GM13977 (cell line): ENCODE measurements at places on chromosomes 12 and 14.

GRCh38 chr14:19947413-19948090 is 16.8 kb downstream of the OR4K1 start:
- DNase-seq, result no peak

- no peak for DNase-seq
Measured at GRCh38 chr14:24235804-24236688, 3.3 kb downstream of the GMPR2 start.

- no peak for DNase-seq
Measured at GRCh38 chr14:30357791-30358190, 201.2 kb upstream of the G2E3 start.

- DNase-seq, result no peak
Measured at GRCh38 chr12:118783703-118784102, 197.6 kb upstream of the SRRM4 start.

DNA sequence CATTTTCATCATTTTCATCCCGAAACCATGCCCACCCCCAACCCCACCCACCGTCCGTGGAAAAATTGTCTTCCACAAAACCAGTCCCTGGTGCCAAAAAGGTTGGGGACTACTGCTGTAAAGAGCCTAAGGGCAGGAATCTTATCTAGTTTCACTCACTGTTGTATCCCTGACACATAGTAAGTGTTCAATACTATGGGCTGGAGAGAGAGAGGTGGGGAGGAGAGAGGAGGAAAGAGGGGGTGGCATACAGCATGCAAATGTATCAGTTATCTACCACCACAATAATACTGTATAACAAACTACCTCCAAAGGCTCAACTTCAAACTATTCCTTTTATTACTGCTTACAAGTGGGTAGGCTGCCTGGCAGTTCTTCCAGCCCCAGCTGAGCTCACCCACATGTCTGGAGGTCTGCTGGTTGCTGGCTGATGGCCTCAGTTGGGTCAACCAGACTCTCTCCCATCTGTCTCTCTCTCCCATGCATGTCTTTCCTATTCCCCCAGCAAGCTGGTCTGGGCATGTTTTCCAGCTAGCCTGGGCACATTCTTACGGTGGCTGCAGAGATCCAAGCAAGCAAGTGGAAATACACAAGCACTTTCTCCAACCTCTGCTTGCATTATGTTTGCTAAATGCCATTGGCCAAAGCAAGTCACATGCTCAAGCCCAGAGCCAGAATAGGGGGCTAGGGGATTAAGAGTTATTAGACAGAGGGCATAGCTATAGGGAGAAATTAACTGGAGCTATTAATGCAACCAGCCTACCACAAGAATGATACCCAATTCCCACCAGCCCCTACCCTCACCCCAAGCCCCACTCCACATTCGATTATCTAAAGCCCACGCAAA is 31.6 kb upstream of the FICD start:
- no peak for DNase-seq

DNA sequence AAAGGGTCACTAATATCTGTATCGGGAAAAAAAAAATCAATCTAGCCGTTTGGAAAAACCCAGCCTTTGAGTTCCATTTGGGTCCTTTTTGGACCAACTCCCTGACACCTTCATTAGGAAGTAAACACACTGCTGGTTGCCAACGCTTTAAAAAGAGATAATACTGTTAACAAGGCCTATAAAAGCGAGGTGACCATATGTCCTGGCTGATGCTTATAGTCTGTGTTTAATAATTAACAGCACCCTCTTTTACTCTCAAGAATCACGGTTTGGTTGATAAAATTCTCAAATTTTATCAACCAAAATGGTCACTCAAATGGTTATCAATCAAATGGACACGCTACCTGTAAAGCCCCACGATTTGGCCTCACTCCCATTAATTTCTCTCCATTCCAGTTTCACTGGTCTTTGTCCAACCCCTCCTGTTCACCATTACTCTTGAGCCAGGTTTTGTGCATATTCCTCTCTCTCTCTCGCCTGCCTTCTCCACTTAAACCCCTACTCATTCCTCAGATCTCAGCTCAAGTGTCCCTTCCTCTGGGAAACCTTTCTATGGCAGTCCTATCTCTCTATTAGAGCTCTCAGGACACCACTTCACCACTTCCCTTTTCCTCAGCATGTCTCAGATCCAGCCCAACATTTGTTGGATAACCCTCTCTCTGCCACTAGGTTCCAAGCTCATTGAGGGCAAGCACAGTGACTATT is 9.5 kb downstream of the BTG1 start:
- DNase-seq, result no peak

DNA sequence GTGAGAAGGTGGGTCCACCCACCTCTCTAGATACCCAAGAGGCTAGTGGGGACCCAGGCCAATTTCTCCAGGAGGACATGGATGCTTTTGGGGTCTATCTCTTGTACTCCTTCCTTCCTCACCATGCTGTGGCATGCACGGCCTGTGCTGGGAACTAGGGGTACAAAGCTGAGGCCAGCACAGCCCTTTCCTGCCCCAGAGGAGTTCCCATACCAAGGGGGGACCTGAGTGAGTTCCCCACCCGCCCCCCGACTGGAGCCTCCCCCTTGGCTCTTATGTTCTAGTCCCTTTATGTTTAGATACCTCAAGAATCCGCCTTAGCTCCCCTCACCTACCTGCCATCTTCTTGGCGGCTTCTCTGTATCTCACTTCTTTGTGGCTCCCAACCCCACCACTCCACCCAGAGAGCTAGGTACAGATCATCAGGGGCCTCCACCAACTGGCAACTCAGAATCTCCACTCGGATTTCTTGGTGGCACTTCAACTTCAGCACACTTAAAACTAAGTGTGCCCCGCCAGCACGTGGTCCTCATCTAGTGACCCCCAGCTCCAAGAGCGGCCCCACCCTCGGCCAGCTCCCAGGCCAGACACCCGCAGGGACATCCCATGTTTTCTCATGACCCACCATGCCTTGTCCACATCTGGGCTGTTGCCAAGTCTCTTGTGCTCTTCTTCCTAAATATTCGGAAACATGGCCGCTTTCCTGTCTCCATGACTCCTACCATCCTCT is 115.2 kb upstream of the RTL1 start:
- DNase-seq, result no peak

GRCh38 chr14:58364316-58364715 is 31.4 kb upstream of the TOMM20L start:
- no peak for DNase-seq

DNA sequence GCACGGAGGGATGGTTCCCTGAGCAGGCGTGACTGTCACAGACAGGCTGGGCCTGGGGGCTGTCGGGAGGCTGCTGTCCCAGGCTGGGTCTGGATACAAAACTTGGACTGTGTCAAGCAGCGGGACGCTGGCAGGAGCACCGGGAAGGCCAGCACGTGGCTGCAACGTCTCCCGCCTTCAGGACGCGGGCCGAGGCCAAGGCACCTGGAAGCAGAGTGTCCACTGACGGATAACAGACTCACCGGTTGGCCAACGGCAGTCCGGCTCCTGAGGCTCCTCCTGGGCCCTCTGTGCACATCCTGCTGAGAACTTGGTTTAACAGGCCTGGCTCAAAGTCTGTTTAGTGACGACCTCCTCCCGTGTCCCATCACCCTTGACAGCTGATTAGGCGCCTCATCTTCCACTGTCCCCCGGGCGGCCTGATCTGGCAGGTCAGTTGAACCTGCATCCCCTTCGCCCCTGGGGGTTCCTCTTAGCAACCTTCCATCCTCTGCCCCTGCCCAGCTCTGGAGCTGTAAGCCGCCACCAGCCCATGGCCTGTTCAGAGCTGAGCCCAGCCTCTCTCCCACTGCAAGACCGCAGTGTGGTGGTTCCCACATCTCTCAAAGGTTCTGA is 2.5 kb downstream of the XRCC3 start:
- no peak for DNase-seq

- DNase-seq, result no peak
Measured at GRCh38 chr12:115973066-115973465, 304.4 kb downstream of the MED13L start.

- DNase-seq, result no peak
Measured at GRCh38 chr12:45490232-45490881, 239.1 kb upstream of the ARID2 start.

DNA sequence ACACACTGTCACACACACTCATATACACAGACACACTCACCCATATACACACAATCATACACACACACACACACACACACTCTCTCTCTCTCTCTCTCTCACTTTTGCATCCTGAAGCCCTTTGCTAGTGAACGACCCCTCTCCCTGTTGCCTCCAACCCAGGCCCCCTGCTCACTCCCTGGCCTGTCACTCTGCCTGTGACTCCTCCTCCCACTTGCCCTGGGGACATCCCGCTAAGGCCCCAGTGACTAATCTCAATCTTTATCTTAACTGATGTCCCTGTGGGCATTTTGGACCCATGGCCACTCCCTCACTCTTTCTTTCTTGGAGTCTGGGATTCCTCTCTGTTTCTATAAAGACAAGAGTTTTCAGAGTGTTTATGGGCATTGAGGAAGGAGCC is 10.9 kb upstream of the DLK1 start:
- no peak for DNase-seq

- DNase-seq, result no peak
Measured at GRCh38 chr14:29355331-29355730, 572.3 kb downstream of the PRKD1 start.

- DNase-seq, result peak; percentile 63
Measured at GRCh38 chr14:52299692-52300278, 14.3 kb upstream of the PTGER2 start.

GRCh38 chr12:117470804-117471203 is 109.4 kb upstream of the NOS1 start:
- DNase-seq, result no peak

DNA sequence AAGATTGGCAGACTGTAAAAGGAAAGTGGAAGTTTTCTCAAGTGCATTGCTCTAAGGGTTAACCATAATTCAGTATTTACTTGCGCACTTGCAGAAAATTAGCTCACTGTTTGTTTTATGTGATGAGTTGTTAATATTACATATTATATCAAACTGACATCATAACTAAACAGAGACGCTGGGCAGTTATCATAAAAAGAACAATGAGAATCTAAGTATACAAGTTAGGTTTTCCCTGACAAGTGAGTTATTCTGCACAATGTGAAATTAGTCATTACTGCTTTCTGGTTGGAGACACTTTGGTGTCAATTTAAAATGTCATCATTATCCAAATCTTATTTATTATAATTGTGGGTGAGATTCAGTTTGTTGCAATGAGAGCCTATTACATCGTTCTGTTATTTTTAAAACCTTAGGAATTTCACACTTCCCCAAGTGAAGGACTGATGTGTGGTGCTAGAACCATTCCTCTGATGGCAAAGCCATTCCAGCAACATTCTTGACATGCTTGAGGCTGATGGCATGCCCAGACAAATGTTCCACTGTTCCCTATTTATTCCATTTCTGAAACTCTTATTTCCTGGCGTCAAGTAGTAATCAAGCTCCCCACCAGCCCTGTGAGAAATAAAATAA is 90.1 kb upstream of the FLRT2 start:
- DNase-seq, result no peak
